Activated T-helper 1 cell treated with anti-CD3 and anti-CD28 coated beads, Interleukin-12 subunit alpha, Interleukin-12 subunit beta, Interleukin-2, Interleukin-4 antibody, amounts not matched to agents 30 ng/mL and 10 ng/mL and 1 ng/mL, durations not matched to agents 14 hours and 24 hours and 36 hours (primary cell): ENCODE measurements at places on chromosomes 6 and 20. TPM values are rescaled to one million over a fixed set of nuclear protein-coding genes. Genes with fewer than 3 reads are reported as not detected.

- DNase-seq = no peak
These were observed 39.5 kb upstream of the CHD6 start for GRCh38 chr20:41657655-41658054.

DNA sequence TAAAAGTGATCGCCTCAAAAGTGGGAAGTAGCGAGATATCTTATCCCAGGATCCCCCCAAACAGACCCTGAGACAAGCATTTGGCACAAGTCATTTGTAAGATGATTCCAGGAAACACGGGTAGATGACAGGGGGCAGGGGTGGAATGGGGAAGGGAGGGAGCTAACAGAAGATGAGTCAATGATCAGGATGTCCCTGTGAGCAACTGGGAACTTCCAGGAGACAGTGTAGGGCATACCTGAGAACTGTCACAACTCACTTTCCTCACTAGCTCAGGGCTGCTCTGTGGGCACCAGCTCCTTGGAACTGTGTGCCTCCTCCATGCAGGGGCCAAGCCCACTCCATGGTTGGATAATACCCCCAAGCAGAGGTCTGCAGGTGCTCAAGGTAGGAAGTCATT lies 38.5 kb upstream of the VSX1 start:
- no peak for DNase-seq

Gene ENPP3
- 5.7 and 6.6 TPM in 2 replicates for total RNA-seq

GRCh38 chr20:32050851-32051556 lies 1.0 kb upstream of the HCK start:
- DNase-seq = no peak

GRCh38 chr6:73699676-73700459 lies 3.9 kb downstream of the CD109 start:
- no peak for DNase-seq

DNA sequence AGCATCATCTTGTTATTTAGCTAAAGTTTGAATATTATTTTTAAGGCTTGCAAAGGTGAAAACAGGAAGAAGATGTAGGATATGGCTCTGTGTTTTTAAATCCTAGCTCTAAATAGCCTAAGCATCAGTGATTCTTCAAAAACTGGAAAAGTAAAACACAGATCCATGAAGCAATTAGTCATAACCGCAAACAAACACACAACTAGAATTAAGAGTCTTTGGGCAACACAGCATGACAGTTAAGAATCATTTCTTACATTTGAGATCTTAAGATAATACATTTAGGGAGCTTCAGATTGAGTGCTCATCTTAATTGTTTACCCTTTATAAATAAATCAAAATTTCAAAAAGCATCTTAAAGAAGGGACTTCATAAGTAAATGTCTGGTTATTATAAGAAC lies 115.8 kb upstream of the MAP7 start:
- no peak for DNase-seq

- DNase-seq = no peak
These were observed 72.6 kb upstream of the STXBP5 start for GRCh38 chr6:147131532-147132128.

Gene CLPSL1
- not detected in 2 replicates for total RNA-seq

DNA sequence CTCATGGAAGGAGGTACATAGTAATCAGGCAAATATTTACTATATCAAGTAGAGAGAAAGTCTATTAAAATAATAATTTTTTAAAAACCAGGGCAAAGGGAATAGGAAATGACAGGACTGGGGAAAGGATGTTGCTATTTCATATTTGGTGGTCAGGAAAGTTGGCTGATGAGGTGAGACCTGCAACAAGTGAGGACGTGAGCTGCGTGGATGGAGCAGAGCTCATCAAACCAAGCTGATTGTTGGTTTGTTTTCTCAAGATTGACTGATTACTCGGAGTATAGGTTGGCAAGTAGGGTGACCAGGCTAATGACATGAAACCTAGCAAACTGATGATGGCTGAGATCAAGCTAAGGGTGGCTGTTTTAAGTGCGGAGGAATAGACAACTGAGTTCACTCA lies 6.0 kb downstream of the GJA1 start:
- DNase-seq = no peak

- DNase-seq = no peak
These were observed 32.9 kb downstream of the EDN3 start for GRCh38 chr20:59333260-59333845.

Gene ESR1
- total RNA-seq = 0.34 and 0.78 TPM in 2 replicates

Gene SAMD3
- total RNA-seq = 3.1 and 4.6 TPM in 2 replicates

DNA sequence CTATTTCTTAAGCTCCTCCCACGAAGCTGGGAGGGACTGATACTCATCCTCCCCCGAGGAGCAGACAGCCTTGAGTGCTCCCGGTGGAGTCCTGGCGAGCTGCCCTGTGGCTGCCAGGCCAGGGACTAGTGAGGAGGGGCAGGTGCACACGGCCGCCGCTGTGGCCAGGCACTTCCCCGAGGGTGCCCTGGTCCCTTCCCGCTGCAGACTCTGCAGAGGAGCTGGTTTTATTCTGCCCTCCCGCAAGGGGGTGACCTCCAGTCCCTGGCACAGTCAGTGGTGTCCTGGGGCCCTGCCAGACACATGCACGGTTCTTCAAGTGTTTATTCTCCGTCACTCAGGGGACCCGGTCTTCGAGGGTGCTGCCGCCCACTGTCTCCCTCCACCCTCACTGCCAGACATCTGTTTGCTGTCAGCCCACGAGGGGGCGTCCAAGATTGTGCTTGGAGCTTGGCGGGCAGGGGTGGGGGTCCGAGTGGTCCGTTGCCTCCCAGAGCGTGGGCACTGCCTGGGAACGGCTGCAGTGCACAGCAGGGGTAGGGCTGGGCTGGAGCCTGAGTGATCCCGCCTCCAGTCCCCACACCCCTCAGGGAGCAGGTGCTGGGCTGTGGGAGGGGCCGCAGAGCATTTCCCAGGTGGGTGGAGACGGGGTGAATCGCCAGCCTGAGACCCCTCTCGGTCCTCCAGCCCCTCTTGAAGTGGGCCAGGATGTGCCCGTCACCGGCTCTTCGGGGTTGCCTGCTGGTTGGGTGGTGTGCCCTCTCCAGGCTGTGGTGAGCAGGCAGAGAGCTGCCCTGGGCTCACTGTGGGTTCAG lies 3.1 kb upstream of the CABLES2 start:
- DNase-seq = peak; percentile 24

DNA sequence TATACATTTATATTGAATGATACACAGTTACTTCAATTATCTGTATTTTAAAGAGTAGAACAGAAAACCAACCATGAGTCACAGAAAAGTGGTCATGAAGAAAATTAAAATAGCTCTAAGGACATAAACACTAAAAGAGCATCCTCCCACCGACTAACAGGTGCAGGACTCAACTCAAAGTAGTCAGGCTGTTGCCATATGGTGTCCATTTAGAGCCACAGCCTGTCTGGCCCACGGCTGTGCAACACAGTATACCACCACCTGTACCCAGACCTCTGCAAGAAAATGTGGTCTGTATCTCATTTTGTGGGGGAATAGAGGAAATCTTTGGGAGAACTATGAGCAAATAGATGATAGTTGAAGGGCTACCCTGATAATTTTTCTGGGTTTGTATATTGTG lies 449.8 kb upstream of the RNF217 start:
- no peak for DNase-seq
